ENCODE measurements at places on chromosomes 6 and 20.

- DNase-seq: no peak
These were observed 14.5 kb downstream of the HMGN4 start for GRCh38 chr6:26552640-26553188.

DNA sequence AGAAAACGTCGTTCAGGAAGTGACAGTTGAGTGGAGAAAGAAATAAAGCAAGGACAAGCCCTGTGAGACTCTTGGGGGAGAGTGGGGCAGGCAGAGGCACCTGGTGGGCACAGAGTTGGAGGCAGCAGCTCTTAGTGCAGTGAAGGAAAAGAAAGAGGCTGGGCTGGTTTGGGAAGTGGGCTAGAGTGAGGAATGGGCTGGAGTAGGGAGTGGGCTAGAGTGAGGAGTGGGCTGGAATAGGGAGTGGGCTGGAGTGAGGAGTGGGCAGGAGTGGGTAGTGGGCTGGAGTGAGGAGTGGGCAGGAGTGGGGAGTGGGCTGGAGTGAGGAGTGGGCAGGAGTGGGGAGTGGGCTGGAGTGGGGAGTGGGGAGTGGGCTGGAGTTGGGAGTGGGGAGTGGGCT is 43.7 kb upstream of the BCAS1 start:
- DNase-seq: no peak

GRCh38 chr6:131383421-131384411 is 189.3 kb upstream of the ARG1 start:
- DNase-seq: no peak

- DNase-seq: no peak
These were observed 247.0 kb downstream of the ESR1 start for GRCh38 chr6:152054441-152054840.

DNA sequence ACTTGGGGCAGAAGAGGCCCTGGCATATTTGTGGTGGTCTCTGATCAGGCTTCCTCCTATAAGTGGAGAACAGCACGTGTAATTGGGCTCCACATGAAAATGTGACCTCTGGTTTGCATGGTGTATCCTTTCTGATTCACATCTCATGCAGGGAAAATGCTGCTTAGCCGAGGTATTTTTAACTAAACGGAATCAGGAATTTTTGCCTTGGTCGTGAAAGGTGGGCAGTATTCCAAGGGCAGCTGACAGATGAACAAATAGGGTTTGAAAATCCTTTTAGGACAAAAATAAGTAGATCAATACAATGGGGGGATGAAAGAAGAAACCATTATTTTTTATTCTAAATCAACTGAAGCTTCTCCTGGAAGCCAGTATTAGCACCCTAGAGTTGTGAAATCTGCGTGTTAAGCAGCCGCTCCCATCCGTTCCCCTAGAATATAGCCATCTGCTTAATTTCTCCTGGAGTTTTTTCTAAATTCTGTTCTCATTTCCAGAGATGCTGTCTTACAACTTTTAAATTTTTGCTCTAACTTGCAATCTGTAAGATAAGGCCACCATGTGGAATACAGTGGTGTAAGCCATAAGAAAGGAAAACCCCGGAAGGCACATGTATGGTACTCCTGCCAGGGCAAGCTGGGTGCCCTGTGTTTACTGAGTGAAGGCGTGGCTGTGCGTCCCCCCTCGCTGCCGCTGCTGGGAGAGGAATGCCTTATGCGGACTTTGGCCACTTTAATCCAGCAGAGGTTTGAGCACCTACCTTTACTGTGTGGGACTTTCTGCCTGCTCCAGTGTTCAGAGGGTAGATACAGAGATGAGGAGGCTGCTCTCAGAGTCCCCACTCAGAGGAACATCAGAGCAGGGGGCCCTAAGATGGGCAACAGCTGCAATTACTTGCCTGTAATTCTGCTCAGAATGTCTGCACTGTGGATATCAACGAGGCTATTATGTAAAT is 52.4 kb downstream of the SYNJ2 start:
- no peak for DNase-seq

- no peak for DNase-seq
These were observed 40.2 kb downstream of the PIGU start for GRCh38 chr20:34636648-34637047.

DNA sequence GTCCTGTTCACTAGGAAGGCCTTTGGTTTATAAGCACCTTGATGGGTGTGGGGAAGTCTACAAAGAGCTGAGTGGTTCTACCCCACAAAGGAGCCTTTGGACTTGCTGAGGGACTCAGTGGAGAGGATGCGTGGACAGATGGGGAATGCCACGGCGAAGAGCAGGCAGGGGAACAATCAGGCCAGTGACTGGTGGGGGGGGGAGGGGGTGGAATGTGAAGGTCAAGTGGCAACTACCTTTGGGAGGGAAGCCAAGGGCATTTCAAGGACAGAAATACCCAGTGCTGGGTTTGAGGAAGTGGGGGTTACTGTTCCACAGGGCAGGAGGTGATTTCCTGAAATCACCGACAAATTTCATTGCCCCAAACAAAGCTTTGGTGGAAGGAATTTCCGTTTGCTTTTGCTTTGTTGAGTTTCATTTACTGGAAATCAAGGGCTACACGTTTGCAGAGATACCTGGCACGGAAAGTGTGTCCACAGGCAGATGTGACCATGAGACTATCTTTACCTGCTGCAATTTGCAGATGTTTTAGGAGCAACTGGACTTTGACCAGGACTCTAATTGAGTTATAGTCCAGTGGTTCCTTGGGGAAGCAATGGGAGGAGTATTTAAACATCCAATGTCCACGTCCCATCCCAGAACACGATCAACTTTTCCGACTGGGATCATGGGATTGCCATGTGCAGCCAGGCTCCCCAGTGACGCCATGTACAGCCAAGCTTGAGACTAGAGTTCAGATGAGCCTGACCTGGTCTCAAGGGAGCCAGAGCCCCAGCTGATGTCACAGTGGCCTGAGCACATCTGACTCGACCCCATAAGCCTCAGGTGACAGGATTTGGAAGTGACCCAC is 8.0 kb downstream of the CST3 start:
- no peak for DNase-seq
